ENCODE measurements at places on chromosomes 7 and 10. TPM values are rescaled to one million over a fixed set of nuclear protein-coding genes. Genes with fewer than 3 reads are reported as not detected.

Gene PPP1R3A
- total RNA-seq, result not detected

Gene SLC13A4
- total RNA-seq, result 0.28 TPM

Gene SPDYE5
- total RNA-seq, result not detected

Gene KLLN
- 0.96 TPM for total RNA-seq

GRCh38 chr7:8035647-8036518 is 67.3 kb downstream of the GLCCI1 start:
- DNase-seq, result peak; percentile 29

DNA sequence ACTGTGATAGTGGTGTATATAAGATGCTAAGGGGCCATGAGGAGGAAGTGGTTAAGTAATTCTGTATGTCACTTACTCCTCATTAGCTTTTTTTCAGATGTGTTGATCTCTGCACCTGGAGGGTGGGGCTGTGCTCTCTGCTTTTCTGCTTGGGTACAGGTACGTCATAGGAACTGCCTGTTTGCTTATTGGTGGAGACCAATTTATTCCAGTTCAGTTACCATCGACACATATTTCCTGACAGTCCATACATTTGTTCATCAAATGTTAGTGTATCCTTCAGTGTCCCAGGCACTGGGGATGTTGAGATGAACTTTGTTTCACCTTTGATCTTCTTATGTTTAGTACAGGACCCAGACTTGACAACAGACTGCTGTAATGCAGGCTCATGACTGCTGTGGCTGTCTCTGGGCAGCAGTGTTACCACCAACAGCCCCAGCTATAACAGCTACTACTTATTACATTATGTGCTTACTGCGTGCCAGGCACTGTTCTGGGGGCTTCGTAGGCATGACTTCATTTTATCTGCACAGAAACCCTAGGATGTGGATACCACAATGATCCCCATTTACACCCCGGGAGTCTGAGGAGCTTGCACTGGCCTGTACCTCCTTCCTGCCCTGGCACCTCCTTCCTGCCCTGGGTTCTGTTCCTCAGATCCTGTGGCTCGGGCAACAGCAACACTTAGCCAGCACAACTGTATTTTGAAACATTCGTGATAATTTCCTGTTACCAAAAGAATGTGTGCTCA is 87.4 kb downstream of the BUB3 start:
- no peak for DNase-seq

- no peak for DNase-seq
Measured at GRCh38 chr10:50361946-50362345, 110.6 kb upstream of the ASAH2 start.

DNA sequence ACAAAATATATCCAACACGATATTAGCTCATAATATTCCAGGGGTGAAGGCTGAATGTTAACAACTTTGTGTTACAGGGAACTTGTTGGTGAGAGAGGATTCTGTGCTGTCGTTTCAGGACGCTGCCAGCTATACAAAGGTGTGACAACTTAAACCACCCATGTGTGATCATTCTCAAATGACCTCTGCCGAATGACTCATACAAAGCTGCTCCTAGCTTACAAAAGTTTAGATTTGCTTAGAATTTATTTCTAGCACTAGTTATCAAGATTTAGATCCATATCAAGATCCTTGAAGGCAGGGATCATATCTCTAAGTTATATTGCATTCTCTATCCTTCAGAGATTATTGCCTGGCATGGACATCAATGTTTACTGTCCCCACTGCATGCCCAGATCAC is 65.3 kb downstream of the COBL start:
- no peak for DNase-seq

GRCh38 chr7:1848911-1849311 is 178.8 kb downstream of the ELFN1 start:
- no peak for DNase-seq

DNA sequence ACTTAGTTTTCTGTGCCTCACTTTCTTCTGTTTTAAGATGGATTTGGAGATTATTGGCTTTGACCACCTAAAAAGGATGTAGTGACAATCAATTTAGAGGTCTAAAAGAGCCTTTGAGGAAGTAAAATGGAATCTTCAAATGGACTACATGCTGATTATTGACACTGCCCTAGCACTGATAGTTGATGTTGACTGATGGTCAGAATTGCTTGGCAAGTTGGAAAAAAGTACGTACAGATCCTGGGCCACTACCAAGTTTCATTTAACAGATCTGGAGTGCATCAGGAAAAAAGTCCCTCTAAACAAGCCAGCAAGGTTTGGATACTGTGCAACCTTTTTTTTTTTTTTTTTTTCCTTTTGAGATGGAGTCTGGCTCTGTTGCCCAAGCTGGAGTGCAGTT is 81.1 kb downstream of the TCF7L2 start:
- DNase-seq, result no peak

DNA sequence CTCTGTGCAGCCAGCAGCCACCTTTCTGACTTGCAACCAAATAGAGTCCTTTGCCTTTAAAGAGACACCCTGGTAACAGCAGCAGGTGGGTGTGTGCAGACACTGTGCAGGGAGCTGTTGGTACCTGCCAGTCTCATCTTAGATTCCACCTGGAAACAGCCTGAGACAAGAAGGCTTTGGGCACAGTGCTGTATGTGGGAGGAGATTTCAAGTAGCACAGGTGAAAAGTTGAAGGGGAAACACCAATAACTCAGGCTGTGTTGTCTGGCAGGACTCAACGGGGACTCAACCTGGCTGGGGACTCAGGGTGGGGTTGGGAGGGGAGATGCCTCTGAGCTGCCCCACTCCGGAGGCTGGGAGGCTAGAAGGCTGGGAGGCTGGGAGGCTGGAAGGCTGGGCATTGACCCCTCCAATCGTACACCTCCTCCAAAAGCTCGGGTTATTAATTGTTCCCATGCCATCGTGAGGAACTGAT is 6.7 kb downstream of the CPXM2 start:
- DNase-seq, result no peak

DNA sequence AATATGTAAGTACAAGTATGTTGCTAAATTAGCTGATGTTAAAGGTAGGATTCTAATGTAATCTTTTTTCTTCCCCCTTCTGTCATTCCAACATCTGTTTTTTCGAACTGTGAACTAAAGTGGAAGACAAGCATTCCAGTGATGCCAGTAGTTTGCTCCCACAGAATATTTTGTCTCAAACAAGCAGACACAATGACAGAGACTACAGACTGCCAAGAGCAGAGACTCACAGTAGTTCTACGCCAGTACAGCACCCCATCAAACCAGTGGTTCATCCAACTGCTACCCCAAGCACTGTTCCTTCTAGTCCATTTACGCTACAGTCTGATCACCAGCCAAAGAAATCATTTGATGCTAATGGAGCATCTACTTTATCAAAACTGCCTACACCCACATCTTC is 62.7 kb downstream of the WAC start:
- DNase-seq, result no peak
